ENCODE measurements at places on chromosomes 7 and 10.

DNA sequence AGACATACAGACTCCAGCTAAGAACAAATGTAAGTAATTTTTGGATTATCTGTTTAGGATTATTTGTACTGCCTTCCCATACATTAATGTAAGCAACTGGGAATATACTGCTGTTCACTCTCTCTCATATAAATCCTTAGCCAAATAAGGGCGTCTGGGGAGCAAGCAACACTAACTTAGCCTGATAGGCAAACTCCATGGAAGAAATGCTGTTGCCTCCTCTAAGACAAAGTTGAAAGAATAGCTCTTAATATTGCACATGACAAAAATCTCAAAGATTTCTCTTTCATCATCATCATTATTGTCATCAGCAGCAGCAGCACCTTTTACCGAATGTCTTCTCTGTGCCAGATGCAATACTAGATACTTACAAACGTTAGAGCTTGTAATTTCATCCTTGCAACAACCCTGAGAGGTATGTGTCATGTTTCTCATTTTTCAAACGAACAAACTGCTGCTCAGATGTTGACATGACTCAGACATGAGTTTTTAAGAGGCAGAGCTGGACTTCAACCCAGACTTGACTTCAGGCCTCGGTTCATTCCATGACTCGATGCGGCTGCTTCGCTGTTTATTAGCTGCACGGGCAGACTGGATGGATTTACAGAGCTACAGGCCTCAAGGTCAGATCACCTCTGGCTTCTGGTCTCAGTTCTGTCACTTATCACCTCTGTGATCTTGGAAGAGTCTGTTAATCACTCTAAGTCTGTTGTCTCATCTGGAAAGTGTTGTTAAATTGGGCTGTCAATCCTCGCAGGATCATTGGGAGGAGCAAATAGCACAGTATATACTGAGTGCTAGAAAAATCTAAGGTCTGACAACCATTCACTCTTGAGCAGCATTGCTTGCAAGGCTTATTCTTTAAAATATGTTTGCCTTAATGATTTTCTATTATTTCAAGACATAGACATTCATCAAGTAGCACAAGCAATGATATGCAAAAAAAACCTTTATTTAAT is 126.3 kb upstream of the CELF2 start:
- peak; percentile 60 for DNase-seq

- no peak for DNase-seq
Observed at GRCh38 chr10:92074126-92074887, 150.7 kb downstream of the BTAF1 start.

DNA sequence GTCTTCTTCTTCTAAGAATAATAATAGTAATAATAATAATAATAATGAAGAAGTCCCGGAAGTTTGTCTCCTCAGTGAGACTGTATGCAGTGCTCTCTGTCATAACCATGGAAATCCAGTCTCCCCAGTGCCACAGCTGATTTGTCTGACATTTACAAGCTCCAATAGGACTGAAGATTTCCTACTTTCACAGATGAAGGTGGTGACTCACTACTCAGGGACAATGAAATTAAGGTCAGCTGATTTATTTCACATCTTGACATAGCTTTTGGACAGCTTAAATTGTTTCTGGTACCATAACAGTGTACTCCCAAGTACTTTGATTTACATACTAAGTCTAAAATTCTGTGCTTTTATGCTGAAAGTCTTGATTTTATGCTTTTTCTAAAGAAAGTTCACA is 6.9 kb downstream of the CELF2 start:
- DNase-seq = no peak

GRCh38 chr7:30154111-30154587 is 19.4 kb downstream of the MTURN start:
- no peak for DNase-seq
